ENCODE measurements at places on chromosomes 12 and 14.

DNA sequence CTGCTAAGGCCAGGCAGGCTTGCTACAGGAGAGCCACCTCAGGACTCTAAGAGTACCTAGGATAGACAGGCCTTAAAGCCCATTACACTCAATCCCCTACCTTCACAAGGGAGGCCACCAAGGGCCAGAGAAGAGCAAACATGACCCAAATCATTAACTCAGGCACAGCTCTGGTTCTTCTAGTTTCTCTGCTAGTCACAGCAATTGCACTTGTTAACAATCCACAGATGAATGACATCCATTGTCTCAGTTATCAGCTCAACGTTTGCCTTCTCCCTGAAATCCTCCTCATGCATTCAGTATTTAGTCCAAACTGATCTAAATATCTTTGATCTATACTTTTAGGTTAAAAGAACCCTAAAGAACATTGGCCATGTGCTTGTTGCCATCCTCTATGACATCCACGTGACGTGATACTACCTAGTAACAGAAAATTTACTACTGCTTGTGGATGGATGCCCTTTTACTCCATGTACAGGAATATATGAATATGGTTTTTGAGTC is 164.5 kb downstream of the STXBP6 start:
- no peak for DNase-seq

- no peak for DNase-seq
Observed at GRCh38 chr14:100082723-100083122, 17.5 kb downstream of the EVL start.

GRCh38 chr14:92421751-92422150 is 91.8 kb upstream of the RIN3 start:
- no peak for DNase-seq

- DNase-seq, result no peak
Observed at GRCh38 chr14:91893669-91894068, 26.3 kb upstream of the TC2N start.

- DNase-seq, result no peak
Observed at GRCh38 chr12:100324498-100324897, 32.4 kb upstream of the SLC17A8 start.

- DNase-seq, result no peak
Observed at GRCh38 chr12:59055204-59055860, 135.0 kb upstream of the LRIG3 start.

All from glomerular endothelial cell (primary cell).